ENCODE measurements at places on chromosomes 3 and 15.

GRCh38 chr3:38137615-38138348 is 679 bp upstream of the MYD88 start:
- DNase-seq: no peak

DNA sequence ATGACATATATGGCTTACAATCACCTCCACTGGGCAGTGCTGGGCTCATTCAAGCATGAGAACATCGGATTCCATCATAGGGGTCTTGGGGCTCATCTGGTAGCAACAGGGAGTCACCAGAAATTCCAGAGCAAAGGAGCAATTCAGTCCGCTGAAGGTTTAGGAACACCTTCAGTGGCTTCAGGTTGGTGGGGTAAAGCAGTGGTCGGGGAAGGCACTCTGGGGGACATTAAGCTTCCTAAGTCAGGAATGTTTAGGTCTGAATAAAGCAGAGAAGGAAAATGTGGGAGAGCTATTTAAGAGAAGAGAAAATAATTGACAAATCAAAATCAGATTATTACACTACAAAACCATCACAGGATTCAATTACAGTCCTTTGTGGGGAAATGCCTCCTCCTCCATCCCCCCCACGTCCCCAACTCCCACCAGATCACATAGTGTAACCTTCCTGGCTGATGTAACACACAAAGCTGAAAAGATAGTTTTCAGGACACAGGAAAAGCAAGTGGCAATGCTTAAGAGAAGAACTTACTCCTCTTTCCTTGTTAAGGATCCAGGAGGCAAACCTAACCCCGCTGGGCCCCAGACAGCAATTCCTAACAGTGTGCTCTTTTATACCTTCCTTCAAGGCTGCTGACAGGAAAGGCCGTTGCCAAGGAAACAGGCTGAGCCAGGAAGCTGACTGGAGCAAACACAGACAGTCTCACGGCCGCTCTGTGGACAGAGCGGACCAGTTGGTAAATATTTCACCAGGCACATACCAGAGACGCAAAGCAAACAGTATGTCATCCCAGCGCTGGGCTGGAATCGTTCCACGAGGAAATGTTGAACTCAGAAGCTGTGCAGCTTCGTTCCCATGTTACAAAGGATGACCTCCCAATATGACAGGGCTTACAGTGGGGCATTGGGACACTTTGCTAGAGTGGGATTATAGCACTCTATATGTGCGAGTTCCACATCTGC is 57.5 kb upstream of the LMCD1 start:
- DNase-seq: no peak

DNA sequence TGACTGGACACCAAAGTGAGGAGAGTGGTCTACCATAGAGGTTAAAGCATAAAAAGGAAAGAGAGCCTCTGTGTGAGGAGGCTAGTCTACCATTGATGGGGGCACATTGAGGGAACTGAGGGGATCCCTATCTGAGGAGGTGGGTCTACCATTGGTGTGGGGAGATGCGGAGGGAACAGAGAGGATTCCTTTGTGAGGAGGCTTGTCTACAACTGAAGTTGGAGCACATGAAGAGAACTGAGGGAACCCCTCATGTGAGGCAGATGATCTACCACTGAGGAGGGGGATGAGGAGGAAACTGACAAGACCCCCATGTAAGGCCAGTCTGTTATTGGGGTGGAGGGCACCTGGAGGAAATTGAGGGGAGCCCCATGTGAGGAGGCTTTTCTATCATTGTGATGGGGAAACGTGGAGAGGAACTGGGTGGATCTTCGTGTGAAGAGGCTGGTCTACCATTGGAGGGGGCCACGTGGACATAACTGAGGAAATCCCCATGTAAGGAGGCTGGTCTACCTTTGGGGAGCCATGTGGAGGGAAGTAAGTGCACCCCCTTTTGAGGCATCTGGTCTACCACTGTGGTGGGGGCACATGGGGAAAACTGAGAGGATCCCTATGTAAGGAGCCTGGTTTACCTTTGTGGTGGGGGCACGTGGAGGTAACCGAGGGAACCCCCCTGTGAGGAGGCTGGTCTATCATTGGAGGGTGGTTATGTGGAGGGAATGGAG is 160.1 kb downstream of the FBLN2 start:
- no peak for DNase-seq

- DNase-seq: no peak
Measured at GRCh38 chr3:11523572-11524101, 120.1 kb downstream of the VGLL4 start.

DNA sequence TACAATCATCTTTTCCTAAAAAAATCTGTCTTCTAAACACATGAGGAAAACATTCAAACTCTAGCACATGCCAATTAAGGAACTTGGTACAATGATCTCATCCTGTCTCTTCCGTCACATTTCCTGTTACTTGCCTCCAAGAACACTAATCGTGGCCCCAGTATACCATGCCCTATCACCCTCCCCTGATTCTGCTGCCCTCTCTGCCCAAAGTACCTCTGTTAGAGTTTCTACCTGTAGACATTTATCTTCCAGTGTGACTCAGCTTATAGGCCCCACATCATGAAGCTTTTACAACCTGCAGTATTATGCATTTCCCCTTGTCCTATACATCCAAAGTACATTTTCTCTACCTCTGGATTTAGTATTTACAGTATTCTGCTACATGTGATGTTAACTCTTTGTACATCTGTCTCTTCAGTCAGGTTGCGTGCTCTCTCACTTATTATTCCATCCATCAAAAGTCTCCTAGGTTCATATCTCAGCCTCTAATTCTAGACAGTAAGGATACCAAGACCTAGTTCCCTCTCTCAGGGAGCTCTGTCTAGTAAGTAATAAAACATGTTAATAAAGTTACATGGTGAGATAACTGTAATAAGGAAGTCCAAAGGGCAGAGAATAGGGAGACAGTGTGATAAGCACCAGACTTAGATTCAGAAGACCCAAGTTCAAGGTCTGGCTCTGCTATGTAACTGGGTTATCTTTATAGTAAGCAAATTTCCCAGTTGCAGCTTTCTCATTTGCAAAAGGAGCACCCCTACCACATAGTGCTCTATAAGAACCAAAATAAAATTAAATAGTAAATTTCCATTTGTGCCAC is 8.9 kb upstream of the SEMA6D start:
- no peak for DNase-seq

DNA sequence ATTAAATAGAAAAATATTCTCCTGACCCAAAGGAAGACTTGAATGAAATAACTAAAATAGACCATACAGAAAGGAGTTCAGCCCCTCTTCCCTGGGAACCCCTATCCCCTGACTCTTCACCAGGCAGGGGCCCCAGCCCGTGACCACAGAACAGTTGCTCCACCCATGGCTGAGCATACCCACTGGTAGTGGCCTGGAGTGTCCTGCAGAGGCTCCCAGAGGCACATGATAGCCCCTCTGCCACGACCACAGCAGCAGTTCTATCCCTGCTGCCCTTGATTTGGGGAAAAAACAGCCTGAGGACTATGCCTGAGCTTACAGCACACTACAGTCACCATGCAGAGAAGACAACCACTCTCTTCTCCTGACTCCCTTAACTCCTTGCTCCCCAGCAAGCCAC is 31.8 kb downstream of the TTC14 start:
- DNase-seq: no peak

DNA sequence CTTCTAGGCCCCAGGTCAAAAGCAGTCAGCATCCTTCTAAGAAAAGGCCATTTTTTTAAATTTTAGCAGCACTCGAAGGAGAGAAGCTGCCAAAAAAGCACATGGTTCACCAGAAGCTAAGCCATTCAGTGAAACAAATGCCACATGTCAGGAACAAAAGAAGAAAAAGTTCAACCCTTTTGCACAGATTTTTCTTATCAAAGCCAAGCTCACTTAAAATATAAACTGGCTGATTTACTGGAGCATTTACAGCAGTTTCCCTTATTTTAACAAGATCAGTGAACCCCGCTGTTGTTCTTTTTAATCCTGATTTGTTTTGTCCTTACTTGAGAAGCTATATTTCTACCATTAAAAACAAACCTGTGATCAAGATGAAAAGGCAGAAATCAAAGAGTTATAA is 46.5 kb upstream of the SYNPR start:
- no peak for DNase-seq

GRCh38 chr3:13872451-13872850 is 7.4 kb downstream of the WNT7A start:
- no peak for DNase-seq

GRCh38 chr3:159260049-159260662 is 458.3 kb downstream of the MFSD1 start:
- DNase-seq: no peak

- DNase-seq: no peak
Measured at GRCh38 chr15:31342781-31343626, 16.4 kb downstream of the KLF13 start.

DNA sequence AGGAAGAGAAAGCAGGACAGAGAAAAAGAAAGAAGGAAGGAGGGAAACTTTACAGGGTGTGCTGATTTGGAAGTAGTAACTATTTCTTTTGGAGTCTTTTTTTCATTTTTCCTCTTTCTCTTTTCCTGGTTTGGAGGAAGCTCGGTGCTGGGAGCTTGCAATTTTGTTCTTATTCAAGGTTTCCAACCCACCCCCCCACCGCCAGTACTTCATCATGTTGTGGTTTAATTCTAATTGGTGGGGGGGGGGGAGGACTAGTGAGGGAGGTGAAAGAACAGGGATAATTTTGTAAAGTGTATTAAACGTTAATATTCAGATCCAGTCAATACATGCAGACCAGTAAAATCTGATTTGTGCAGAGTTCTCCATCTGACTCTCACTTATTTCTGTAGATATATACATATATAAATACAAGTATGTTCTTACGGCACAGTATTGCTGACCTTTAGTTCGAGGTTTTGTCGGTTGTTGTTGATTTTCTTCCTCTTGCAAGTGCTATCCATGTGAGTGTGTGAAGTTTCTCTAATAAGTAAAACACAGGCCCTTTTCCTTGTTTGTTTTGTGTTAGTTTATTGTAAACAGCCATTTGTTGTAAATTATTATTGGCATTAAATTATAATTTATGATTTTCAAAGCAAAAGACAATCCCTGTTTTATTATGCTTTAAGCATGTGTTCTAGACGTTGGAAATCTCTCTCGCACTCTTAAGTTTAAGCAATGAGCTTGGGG is 9.3 kb downstream of the NR2F2 start:
- no peak for DNase-seq

- no peak for DNase-seq
Measured at GRCh38 chr15:24857763-24858162, 97.0 kb upstream of the SNRPN start.

DNA sequence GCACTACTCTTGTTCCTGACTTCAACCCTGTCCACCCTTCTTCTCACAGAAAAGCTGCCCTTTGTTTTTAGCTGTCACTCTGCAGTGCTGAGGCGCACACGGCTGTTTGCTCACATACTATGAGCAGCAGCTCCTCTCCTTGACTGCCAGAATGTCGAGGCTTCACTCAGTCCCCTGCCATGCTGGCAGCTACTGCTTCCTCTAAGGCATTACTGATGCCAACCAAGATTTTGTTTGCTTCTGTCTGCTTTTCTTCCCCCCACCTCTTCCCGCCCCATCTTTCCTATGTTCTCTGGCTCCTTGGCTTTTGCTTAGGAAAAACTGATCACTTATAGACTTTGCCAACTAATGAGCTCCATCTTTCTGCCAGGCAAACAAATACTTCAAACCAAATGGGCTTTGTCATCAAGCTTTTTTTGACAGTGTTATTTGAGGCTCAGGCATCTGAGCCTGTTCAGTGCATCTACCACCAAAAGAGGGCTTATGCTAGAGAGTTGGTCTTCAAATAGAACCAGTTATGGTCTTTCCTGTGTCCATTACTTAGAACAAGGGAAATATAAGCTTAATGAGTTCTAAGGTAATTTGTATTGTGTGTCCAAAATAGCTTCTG is 81.0 kb downstream of the FBXL2 start:
- DNase-seq: no peak

GRCh38 chr3:50132421-50133282 is 22.5 kb upstream of the SEMA3F start:
- DNase-seq: no peak

DNA sequence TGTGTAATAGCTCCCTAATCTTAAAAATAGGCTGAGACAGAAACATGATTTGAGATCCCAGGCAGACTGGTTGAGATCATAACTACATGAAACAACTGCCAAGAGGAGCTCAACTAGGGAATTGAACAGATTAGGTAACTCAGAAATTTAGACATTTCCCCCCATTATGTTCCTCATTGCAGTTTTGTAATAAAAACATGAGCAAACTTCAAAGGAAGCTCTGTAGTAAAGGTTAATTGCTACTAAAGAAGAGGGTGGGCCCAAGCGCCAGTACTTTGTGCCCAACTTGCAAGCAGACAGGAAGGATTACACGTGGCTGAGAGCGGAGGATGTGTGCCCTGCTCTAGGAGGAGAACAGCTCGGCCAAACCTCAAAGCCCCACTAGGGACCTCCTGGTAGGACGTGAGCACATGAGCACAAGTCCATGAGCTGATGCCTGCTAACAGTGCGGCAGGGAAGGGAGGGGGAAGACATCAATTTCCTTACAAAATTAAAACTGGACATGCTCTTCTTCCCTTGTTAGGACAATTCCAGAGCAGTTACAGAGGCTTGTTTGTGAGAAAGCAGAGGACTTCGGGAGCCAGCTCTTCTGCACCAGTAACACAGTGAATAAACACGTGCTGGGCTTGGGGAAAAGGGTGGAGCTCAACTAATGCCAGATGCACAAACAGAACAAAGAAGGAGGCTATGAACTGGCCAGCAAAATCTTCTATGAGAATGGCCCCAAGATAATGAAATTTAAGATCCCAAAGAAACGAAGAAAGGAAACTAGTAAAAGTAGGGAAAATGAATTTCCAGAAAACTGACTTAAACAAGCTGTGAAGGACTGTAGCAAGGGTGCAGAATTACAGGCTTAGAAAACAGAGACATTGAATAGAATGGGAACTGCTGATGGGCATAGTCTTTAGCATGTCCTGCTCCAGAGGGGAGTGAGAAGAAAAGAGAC is 275.5 kb downstream of the MECOM start:
- no peak for DNase-seq

DNA sequence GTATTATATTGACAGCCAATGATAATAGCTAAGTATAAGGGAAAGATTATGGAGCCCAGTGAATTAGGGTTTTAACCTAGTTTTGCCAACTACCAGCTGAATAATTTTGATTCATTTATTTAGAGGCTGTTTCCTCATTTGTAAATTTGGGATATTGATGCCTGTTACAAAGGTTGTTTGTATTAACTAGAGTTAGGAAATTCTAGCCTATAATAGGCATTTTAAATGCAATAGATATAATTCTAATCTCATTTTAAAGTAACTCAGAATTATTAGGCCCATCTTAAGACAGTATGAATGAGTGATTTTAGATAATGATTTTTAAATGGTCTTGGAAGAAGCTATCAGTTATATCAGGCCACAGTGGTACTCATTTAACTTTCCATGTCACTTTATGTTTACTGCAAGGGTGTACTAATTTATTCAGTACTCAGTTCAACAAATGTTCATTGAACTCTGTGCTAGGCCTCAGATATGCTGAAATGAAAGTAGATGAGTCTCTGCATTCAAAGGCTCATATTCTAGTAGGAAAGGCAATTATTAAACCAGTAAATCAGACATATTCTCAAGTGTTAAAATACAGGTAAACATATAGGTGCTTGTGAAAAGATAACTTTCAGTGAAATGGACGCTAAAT is 200.8 kb downstream of the KLHL25 start:
- DNase-seq: no peak

All from activated T-cell treated with anti-CD3 and anti-CD28 coated beads for 4 hours (primary cell).